ENCODE measurements at places on chromosomes 11 and 22. TPM values are rescaled to one million over a fixed set of nuclear protein-coding genes. Genes with fewer than 3 reads are reported as not detected.

DNA sequence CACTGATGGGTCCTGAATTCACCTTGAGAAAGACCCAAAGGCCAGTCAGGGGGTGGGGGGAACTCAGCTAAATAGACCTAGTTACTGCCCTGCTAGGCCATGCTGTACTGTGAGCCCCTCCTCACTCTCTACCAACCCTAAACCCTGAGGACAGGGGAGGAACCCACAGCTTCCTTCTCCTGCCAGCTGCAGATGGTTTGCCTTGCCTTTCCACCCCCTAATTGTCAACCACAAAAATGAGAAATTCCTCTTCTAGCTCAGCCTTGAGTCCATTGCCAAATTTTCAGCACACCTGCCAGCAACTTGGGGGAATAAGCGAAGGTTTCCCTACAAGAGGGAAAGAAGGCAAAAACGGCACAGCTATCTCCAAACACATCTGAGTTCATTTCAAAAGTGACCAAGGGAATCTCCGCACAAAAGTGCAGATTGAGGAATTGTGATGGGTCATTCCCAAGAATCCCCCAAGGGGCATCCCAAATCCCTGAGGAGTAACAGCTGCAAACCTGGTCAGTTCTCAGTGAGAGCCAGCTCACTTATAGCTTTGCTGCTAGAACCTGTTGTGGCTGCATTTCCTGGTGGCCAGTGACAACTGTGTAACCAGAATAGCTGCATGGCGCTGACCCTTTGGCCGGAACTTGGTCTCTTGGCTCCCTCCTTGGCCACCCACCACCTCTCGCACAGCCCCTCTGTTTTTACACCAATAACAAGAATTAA is 2.4 kb upstream of the TTC36 start:
- H3K4me3 ChIP-seq, result no peak overlapping the region
- H3K36me3 ChIP-seq, result peaks cover 32% of the 10 kb centered on the region
- DNase-seq, result no peak
- H3K4me1 ChIP-seq, result peaks cover 12% of the 10 kb centered on the region
- no peak overlapping the region for H3K27ac ChIP-seq

The PICK1 gene
- total RNA-seq, result 22.5 TPM

DNA sequence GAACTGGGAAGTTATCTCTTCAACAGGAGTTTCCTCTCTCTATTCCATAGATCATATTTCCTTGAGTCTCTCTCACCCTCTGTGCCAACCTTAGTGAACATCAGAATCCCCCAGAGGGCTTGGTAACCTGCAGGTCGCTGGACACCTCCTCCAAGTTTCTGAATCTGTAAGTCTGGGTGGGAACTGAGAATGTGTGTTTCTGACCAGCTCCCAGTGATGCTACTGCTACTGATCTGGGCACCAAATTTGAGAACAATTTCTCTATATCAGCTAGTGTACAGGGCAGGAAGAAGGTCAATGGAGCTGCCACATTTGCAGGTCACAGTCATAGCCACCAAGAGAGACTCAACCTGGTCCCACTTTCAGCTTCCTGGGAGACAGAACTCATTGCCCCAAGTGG is 62.9 kb downstream of the RCN1 start:
- no peak overlapping the region for H3K4me3 ChIP-seq
- H3K27me3 ChIP-seq, result no peaks in the 10 kb centered on the region
- no peak for DNase-seq

The OR51B5 gene
- total RNA-seq, result not detected

The SYT12 gene
- not detected for total RNA-seq

DNA sequence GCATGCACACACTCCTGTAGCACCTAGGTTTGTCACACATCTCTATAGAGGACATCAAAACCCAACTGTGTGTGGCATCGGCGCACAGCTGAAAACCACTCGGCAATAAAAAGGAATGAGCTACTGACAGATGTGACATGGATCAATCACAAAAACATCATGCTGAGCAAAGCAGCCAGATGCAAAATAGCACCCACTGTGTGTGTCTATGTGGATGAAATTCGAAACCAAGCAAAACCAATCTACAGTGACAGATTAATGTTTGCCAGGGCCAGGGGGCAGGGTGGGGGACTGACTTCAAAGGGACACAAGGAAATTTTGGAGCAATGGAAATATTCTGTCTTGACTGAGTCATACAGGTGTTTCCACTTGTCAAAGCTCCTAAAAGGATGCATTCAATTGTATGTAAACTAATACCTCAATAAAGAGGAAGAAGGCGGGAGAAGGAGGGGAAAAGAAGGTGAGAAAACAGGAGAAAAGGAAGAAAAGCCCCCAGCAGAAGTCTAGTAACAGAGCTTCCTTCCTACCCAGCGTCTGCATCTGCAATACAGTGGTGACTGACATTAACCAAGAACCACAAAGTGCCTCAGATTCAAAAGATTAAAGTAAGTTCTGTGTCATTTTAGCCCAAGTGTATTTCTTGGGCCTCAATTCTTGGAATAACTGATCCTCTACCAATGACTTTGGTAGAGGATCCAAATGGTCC is 49.8 kb downstream of the PACSIN2 start:
- H3K36me3 ChIP-seq, result peaks cover 4% of the 10 kb centered on the region
- H3K4me1 ChIP-seq, result peaks cover 20% of the 10 kb centered on the region
- no peak overlapping the region for H3K4me3 ChIP-seq

DNA sequence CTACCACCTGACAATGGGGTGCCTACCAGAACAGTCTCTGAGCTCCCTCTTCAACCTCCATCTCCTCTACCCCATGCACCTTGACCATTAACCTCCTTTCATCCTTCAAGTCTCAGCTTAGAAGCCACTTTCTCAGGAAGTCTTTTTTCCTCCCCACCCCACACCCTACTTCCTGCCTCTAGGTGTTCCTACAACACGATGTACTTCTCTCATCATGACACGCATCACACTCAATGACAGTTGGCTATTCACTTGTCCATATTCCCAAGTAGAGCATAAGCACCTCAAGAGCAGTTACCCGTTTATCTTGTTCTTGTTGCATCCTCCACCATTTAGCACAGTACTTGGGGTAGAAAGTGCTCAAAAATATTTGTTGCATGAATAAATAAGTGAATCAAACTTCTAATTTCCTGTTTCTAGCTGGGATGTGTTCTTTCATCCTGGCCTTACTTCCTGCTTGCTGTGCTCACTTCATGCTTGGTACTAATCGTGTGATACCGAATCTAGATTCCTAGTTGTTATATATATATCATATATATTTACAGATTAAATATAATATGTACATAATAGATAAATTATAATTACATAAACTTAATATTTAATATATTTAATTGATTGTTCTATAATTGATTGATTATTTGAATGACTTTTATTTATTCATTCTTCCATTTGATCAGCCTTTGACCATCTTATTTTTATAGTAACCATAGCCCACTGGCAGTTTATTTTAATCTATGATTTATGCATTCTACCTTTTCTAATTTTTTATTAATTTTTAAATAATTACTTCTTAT is 177.5 kb upstream of the TMEM45B start:
- H3K27ac ChIP-seq, result no peak overlapping the region
- peaks cover 4% of the 10 kb centered on the region for H3K4me1 ChIP-seq
- no peaks in the 10 kb centered on the region for H3K27me3 ChIP-seq
- no peak for DNase-seq

DNA sequence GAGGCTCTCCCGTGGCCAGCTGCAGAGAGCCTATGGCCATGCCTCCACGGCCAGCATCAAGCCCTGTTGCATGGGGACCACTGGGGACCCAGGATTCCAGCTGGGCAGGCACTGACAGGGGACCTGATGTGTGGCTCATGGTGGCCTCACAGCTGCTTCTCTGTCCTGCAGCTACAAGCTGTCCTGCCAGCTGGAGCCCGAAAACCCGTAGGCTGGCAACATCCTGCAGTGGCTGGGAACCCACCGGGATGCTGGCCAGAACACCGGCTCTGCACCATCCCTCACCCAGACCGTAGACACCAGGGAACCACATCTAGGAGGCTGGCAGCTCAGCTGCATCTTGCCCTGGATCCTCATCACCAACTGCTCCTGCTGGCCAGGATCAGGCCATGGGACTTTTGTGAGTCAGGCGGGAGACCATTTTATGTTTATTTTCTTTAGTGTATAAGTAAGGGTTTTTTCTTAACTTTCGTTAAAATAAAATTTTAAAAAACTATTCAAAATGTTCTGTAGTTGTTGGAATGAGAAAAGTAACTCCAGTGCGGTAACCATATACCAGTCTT is 7.9 kb downstream of the RGL4 start:
- no peaks in the 10 kb centered on the region for H3K27me3 ChIP-seq
- no peak overlapping the region for H3K4me3 ChIP-seq
- no peak for DNase-seq
- peaks cover 42% of the 10 kb centered on the region for H3K4me1 ChIP-seq

DNA sequence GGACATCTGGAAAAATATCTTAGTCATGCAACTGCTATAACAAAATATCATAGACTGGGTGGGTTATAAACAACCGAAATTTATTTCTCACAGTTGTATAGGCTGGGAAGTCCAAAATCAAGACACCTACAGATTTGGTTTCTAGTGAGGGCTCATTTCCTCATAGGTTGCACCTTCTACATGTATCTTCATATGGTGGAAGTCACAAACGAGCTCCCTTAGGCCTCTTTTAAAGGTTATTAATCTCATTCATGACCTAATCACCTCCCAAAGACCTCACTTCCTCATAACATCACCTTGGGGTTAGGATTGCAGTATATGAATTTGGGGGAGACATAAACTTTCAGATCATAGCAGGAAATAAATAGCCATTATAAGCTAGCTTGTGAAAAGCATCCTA is 85.2 kb downstream of the INTS4 start:
- H3K27me3 ChIP-seq, result no peaks in the 10 kb centered on the region
- no peak overlapping the region for H3K27ac ChIP-seq
- no peak overlapping the region for H3K4me3 ChIP-seq
- H3K36me3 ChIP-seq, result peaks cover 17% of the 10 kb centered on the region
- no peak for DNase-seq

DNA sequence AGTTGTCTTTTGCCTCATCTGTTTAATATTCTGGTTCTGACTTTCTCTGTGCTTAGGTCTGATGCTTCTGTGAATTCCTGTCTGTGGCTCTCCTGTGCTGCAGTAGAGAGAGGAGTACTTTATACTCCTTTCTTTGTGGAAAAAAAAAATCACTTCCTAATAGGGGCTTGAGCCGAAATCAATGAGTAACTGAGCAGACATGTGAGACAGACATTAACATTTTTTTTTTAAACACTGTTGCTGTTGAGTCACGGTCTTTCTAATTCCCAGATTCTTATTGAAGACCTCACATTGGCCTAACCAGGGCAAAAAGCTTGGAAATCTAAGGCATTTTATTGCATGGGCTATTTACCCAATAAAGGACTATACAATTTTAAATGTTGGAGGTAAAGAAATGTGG is 86.1 kb downstream of the GRM5 start:
- no peaks in the 10 kb centered on the region for H3K27me3 ChIP-seq
- no peak overlapping the region for H3K4me3 ChIP-seq
- H3K36me3 ChIP-seq, result no peaks in the 10 kb centered on the region
- H3K4me1 ChIP-seq, result no peaks in the 10 kb centered on the region
- H3K27ac ChIP-seq, result no peak overlapping the region

The PATE2 gene
- not detected for total RNA-seq

The MMP10 gene
- total RNA-seq, result not detected

DNA sequence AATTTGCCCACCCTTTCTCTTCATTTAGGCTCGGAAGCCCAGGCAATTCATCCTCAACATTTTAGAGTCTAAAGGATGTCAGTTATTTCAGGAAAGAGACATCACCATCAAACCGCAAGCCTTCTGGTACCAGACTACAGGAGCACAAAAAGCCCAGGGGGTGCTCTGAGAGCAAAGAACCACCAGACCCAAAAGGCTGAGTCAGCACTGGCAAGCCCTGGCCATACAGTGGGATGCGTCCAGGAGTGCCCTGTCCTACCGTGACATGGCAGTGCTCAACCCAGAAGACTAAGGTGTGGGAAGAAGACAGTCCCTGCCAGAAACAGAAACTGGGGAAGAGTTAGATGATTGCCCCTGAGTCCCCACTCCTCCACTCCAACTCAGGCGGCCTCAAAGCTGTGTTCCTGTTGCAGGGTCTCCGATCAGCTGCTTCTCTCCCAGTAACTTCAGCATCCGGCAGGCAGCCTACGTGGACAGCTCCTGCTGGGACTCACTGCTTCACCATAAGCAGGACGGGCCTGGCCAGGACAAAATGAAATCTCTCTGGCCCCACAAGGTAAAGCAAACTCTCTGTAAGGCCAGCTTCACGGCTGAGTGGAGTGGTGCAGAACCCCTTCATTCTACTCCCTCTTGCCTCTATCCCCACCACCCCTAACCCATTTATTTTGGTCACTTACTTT is 1.5 kb downstream of the PANX3 start:
- H3K27ac ChIP-seq, result no peak overlapping the region
- H3K27me3 ChIP-seq, result no peaks in the 10 kb centered on the region
- no peaks in the 10 kb centered on the region for H3K36me3 ChIP-seq
- no peak for DNase-seq

DNA sequence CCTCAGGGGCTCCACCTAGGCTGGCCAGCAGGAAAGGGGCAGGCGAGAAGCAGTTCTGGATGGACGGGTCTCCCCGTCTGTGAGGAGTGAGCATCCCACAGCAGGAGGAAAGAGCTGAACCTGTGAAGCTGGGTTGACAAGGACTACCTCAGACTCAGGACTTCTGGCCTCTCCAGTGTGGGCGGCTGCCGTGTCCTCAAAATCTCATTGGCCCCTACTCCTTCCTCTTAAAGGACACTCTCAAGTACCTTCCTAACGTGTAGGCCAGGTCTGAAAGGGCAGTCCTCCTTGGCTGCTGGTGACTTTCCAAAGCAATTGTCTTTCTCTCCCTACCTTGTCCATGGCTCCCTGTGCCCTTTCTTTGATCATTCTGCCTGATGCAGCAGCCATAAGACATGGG is 107.0 kb upstream of the AKIP1 start:
- peaks cover 1% of the 10 kb centered on the region for H3K27me3 ChIP-seq
- H3K4me1 ChIP-seq, result no peaks in the 10 kb centered on the region
- no peak overlapping the region for H3K4me3 ChIP-seq
- H3K36me3 ChIP-seq, result no peaks in the 10 kb centered on the region
- no peak overlapping the region for H3K27ac ChIP-seq

The DBX1 gene
- not detected for total RNA-seq

GRCh38 chr22:46801826-46802607 is 39.6 kb downstream of the TBC1D22A start:
- peaks cover 26% of the 10 kb centered on the region for H3K36me3 ChIP-seq
- DNase-seq, result no peak
- peaks cover 15% of the 10 kb centered on the region for H3K4me1 ChIP-seq
- no peak overlapping the region for H3K4me3 ChIP-seq
- H3K27ac ChIP-seq, result no peak overlapping the region
- H3K27me3 ChIP-seq, result no peaks in the 10 kb centered on the region

DNA sequence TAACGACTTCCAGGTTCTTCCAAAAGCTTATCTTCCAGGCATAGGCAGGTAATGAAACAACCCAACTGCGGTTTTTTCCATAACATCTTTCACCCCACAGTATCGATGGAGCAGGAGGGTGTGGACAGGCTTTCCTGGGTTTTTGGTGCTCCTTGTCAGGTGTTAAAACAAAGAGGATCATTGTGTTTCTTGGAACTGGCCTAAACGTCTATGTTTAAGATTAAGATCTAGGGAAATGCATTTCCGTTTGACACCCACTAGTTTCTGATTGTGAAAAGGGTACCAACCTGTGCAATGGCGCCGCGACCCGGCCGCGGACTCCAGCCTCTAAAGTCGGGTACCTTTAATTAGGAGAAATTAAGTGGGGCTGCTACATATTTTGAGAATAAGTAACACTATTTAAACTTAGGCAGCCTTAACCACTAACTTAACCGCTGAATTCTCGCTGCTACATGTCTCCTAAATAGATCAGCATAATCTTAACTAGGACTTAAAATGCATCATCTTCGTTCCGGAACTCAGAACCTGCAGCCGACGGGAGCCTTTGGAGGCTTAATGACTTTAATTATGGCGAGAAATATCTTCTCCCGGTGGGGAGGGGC is 31.5 kb downstream of the C22orf31 start:
- H3K36me3 ChIP-seq, result no peaks in the 10 kb centered on the region
- H3K4me1 ChIP-seq, result peaks cover 6% of the 10 kb centered on the region
- H3K4me3 ChIP-seq, result no peak overlapping the region
- peaks cover 12% of the 10 kb centered on the region for H3K27me3 ChIP-seq

- H3K27ac ChIP-seq, result no peak overlapping the region
- no peak for DNase-seq
Observed at GRCh38 chr11:93967258-93967657, 53.9 kb upstream of the HEPHL1 start.

Measured in CD8-positive, alpha-beta memory T cell (primary cell).